ENCODE measurements at places on chromosomes 5 and 9.

DNA sequence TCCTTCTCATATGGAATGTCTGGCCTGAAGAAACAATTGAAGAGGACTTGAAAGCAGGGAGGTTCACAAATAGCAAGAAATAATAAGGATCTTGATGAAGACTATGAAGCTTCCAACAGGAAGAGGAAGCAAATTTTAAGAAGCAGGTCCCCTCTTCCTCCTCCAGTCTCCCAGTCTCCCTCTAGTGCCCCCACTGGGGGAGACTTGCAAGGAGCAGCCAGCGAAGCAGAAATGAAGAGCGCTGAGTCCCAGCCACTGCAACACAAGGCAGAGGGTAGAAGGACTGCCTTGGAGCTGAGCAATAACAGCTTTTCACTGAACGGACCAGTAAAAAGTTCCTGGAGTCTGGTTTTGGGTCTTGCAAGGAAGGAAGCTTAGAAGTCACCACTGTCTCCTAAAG lies 32.6 kb upstream of the ACO1 start:
- DNase-seq: no peak

- no peak for DNase-seq
Measured at GRCh38 chr5:136164226-136164625, 28.7 kb downstream of the SMIM32 start.

- DNase-seq: no peak
Measured at GRCh38 chr9:127693697-127694096, 13.1 kb upstream of the CFAP157 start.

- no peak for DNase-seq
Measured at GRCh38 chr5:137092831-137093230, 406.3 kb downstream of the SPOCK1 start.

DNA sequence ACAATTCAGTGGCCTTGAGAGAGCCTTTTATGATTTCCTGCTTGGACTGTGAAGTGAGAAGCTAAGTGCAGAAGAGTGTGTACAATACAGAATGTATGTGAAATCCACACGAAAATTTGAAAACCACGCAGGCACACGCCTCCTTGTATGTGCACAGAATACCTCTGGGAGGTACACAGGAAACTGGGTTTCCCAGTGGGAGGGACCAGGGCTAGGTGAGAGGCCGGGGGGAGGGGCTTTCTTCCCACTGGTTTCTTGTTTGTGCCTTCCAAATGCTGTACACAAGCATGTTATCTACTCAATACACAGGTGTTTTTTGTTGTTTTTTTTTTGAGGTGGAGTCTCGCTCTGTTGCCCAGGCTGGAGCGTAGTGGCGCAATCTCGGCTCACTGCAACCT lies 16.1 kb downstream of the C9orf50 start:
- no peak for DNase-seq

DNA sequence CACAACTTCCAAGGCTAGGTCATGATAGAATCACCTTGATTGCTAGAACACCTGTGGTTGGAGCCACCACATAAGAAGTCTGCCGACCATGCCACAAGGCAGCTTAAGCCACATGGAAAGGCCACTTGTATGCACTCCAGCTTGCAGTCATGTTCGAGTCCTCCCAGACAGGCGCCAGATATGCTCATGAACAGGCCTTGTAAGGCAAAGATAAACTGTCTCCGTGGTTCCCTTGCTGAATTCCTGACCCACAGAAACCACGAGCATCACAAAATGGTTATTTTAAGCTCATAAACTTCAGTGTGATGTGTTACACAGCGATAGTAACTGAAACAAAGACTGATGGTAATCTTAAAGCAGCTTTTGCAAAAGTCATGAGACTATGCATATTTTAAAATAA lies 188.4 kb upstream of the DAPK1 start:
- no peak for DNase-seq

DNA sequence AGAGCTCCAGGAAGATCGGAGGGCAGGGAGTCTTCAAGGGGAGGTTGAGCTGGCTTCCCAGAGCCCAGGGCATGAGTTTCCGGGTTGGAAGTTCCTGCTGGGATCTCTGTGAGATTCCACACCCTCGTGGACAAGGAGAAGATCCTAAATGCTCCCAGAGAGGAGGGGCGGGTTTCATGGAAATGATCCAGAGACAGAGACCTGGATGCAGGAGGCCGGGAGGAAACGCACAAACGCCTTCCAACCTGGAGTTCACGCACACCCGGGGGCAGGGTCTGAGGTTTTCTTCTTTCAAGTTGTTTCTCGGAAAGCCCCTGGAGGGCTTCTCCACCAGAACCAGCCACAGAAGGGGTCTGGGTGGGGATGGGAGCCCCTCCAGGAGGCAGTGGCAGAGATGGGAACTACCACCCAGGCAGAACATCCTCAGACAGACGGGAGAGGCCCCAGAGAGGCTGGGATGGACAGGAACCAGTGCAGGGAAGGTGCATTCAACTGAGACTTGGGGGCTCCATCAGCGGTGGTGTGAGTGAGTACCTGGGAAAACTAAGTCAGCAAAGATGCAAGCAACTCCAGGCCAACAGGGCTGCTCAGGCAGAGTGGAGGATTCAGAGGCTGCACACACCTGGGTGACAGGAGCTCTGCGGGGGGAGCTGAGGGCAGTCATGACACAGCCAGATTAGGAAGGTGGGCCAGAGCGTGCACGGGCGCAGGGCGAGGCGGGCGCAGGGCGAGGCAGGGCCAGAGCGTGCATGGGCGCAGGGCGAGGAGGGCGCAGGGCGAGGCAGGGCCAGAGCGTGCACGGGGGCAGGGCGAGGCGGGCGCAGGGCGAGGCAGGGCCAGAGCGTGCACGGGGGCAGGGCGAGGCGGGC lies 52.1 kb upstream of the EXOC3 start:
- DNase-seq: no peak

- peak; percentile 51 for DNase-seq
Measured at GRCh38 chr9:2018162-2018643, 3.1 kb downstream of the SMARCA2 start.

GRCh38 chr5:27011274-27011673 lies 27.1 kb downstream of the CDH9 start:
- no peak for DNase-seq

DNA sequence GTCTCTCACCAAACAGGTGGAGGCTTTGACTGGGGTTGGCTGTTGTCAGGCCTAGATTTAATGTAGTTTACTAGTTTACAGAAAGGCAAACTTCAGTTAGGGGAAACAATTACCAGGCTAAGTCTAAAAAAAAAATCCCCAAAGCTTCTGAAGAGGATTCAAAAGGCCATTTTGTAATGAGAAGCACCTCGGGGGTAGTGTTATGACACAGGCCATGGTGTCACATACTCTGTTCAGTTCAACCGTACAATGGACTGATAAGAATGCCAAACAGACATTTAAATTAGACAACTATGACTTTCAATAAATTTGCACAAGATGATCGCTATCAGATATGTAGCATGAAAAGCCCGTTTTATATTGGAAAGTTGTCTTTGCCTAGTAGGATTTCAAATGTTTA lies 120.1 kb upstream of the PCA3 start:
- no peak for DNase-seq

- DNase-seq: no peak
Measured at GRCh38 chr9:122218935-122219855, 9.6 kb downstream of the LHX6 start.

DNA sequence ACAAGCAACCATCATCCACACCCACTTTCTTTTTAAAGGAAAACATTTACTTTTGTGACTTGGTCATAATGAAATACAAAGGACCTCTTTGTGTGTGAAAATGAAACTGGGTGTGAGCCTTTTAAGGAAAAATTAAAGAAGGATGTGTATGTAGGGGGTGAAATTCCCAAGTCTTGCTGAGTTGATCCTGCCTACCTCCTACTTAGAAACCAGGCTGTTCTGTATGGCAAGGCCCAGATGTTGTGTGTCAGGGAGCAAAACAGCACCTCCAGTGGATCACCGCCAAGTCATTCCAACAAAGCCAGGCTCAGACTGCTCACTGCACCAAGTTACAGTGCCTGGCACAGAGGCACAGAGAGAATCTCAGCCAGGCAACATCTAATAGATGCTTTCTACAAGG lies 198.5 kb upstream of the FBN2 start:
- DNase-seq: no peak

DNA sequence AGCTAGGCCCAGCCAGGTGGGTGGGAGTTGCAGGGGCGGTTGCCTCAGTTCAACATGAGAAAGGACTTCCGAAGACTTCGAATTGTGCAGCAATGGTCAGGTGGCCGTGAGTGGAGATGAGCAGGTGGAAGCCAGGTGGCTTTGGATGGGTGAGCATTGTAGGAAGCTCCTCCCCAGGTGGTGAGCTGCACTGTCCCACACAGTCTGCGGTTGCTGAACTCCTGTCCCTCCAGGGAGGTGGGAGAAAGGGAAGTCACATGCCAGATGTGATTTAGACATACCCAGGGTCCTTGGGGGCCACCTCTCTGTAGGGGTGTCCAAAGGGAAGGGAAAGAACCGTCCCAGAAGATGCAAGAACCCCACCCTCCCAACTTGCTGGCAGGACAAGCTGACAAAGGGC lies 30.4 kb downstream of the COL15A1 start:
- DNase-seq: no peak

DNA sequence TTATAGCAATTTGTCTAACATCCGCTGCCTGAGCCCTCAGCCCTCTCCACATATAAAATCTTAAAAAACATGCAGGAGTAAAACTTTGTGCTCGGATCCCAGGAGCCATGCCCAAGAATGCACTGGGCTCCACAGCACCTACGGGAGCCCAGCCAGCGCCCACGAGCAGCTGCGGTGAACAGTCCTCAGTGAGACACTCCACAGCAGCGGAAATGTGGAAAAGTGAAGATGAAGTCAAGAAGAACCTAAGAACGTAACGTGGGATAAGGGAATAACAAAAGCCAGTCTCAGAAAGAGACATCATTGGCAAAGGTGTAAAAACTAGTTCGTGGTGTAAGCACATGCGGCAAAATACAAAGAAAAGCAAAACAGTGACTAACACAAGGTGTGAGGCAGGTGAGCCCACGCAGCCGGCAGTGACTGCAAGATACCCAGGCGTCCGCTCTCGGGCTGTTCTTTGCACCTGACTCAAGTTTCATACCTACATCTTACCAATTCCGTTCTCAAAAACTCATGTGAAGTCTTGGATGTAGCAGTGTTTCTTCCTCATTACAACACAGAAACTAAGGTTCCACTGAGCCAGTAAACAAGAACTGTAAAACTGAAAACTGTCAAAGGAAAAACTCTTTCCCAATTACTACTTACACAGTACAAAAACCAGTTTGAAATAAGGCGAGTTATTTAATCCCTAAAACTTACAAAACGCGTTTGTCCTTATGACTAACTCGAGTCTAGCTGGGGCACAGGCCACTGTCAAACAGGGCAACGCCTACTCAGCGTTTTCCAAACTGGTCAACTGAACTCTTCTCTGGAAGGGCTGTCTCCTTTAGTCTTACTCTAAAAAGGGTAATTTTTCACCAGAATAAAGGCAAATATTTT lies 1.7 kb downstream of the CAMSAP1 start:
- peak; percentile 38 for DNase-seq

GRCh38 chr5:3995954-3996619 lies 400.5 kb downstream of the IRX1 start:
- no peak for DNase-seq

DNA sequence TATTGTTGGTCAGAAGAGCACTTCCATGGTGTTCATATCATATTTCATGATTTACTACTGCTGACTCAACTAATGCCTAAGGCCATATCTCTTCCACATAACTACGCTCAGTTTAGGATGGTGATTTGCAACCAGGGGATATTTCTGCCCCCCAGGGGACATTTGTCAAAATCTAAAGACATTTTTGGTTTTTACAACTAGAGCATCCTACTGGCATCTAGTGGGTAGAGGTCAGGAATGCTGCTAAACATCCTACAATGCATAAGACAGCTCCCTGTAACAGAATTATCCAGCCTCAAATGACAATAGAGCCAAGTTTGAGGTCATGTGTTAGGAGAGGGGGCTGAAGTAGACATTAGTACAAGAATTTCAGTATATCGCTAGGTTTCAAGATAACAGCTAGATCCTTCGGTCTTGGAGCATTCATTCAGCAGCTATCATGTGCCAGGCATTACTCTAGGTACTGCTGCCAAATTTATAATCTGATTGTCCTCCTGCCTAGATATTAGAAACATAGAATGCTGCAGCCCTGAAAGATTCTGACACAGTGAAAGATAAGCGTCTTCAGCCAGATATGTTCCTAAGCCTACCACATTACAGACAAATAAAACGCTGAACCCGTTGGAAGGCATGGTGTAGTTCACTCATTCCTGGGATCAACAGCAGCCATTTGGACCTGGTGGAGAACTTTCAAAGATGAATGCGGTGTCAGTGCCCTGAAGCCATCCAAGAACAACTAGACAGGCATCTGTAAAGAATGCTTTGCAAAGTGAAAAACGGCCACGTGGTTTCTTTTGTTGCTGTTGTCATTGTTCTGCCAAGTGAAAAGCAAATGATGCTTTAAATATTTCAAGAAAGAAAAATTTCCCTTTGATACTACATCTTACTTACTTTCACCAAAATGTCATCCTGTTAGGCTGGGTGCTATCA lies 55.5 kb upstream of the FST start:
- no peak for DNase-seq

GRCh38 chr5:15752663-15753285 lies 252.8 kb downstream of the FBXL7 start:
- DNase-seq: no peak

DNA sequence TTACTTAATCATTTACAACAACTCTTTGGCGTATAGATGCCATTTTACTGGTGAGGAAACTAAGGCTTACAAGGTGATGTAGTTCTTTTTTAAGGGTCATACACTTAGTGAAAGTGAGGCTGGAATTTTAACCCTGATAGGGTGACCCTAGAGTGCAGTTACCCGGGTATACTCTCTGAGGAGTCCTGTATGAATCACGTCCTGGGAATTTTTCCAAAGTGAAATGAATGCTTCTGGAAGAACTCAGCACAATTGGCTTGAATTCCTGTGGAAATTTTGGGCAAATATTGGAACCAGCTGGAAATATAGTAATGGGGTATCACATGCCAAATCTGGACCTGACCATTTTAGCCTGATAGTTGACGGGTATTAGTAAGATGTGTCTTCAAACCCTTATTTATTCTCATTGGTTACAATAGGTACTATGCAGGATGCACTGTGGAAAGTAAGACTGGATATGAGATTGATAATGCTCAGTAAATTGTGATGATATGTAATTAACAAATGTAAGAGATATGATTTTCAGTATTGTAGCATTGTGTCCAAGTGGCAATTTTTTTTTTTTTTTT lies 14.8 kb downstream of the SUB1 start:
- DNase-seq: no peak

- no peak for DNase-seq
Measured at GRCh38 chr5:180558232-180558631, 33.1 kb downstream of the SCGB3A1 start.

DNA sequence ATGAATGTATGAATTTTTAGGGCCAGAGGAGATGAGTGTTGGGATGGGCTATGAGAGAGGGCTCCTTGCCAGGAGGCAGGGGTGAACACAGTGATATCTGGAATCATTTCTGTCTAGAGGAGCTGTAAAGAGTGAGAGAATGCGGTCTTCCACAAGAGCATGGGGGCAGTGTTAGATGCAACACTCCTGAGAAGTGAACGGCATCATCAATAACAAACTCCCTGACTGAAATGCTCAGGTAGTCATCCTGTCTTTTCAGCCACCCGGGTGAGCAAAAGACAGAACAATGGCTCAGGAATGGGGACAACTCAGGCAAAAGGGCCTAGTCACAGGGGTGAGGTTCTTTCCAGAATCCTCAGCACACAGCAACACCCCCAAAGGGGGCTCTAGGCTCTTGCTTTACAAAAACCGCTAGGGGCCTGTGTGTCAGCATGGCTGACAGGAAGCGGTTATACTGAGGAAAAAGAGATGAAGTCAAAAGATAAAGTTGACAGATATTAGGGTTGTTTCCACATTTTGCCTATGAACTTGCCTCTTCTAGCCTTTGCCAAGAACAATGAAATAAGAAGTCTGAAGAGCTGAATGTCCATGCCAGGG lies 104.6 kb upstream of the LRRTM2 start:
- DNase-seq: peak; percentile 10

- DNase-seq: no peak
Measured at GRCh38 chr5:2714805-2715204, 36.7 kb downstream of the IRX2 start.

Data from left lobe of liver (tissue), 2 donors.